ENCODE measurements at places on chromosomes 6 and 20. TPM values are rescaled to one million over a fixed set of nuclear protein-coding genes. Genes with fewer than 3 reads are reported as not detected.

DNA sequence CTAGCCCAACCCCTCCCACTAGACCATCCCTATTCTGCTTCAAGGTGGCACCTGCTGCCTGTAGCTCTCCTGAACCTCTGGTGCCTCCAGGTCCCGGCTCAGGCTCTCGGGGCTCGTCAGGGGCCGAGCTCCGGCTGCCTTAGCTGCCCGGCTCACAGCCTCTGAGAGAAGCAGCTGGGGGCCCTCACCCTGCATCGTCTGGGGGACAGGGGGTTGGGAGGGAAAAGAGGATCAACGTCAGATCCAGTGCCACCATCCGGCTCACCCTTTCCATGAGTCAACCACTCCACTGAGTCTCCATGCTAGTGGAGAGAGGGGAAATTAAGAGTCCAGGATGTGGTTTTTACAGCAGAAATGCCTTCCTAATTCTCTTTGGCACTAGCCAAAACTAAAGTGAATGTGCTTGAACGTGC is 13.0 kb downstream of the BAG6 start:
- no peak for DNase-seq

DNA sequence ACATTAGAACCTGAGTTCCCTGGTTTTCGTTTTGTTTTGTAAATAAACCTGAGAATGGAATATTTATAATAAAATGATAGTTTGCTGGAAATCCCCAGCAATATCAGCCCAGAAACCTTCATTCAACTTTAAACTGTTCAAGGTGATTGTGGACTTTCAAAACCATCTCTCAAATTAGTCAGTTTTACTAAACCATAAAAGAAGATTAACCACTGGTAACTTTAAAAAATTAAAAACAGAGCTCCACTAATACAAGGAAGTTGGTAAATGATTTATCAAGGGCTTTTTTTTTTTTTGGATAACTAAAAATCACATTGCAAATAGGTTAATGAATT is 10.0 kb downstream of the MBOAT1 start:
- DNase-seq, result no peak

- DNase-seq, result no peak
Observed at GRCh38 chr20:20966171-20966570, 140.0 kb downstream of the LINC00237 start.

TP53TG5 gene
- 0.27 TPM for polyA plus RNA-seq

OVOL2 gene
- 3.1 TPM for polyA plus RNA-seq

MYB gene
- polyA plus RNA-seq, result 42.1 TPM

GGTLC1 gene
- polyA plus RNA-seq, result not detected

MAFB gene
- 26.1 TPM for polyA plus RNA-seq

IRF4 gene
- 7.5 TPM for polyA plus RNA-seq

All from thymus (tissue), 14 donors.